ENCODE measurements at places on chromosomes 2 and 18.
A peak's percentile ranks its signal among the peaks of the same experiment; 100 is the strongest.

GRCh38 chr2:206756816-206757215, 8.3 kb downstream of the MDH1B start:
- no peak for DNase-seq

- DNase-seq = peak; percentile 39
Observed at GRCh38 chr2:185219981-185220380, 518.6 kb upstream of the FSIP2 start.

- no peak for DNase-seq
Observed at GRCh38 chr2:86195808-86196387, 636 bp upstream of the IMMT start.

DNA sequence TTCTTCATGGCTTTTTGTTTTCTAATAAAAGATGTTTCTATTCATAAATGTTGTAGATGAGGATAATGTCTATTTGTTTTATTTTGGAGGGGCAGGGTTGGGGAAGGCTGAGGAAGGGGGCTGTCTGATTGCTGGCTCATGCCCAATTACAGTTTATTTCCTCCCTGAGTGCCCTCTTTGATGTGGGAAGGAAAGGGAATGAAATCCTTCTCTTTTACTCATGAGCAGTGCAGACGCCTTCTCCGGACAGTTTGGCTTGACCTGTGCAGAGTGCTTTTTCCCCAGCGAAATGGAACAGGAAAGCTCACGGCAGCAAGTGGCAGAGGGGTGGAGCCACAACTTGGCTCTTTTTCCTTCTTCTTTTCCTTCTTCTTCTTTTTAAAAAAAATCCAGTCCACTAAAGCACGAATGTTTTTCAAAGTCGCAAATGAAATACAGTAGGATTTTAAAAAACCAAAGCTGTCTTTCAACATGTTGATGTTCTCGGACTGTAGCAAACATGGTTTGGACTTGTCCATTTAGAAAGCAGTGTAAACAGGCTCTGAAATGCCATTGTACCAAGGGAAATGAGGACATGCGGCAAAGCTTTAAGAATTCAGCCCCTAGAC, 34.5 kb downstream of the RAB31 start:
- peak; percentile 57 for DNase-seq

GRCh38 chr18:47619771-47620448, 310.5 kb downstream of the SMAD2 start:
- DNase-seq = no peak

DNA sequence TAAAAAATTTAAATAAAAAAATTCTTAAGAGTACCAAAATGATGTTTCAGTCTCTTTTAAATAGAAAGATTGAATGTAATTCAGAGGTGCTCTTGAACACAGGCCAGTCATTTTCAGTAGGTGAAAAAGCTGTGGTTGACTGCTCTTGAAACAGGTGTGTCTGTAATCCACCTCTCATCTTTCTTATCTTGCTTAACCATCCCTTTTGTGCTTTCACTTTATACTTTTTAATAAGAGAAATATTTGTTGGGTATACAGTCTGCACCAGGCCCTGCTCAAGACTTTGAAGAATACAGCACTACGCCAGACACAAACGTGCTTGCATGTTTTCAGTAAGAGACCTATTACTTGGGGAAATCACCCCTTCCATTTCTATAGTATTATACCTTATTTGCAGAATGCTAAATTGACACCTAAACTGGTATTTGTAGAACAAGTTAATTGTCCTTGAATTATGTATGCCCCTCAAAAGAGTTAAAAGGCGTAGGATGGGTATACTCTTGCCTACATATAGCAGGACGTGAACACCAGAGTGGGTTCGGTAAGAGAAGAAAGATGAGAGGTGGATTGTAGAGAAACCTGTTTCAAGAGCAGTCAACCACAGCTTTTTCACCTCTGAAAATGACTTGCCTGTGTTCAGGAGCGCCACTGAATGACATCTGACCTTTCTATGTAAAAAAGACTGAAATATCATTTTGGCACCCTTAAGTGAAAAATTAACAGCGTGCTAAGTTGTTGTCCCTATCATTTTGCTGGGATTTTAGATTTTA, 4.0 kb upstream of the RTN4 start:
- no peak for DNase-seq

GRCh38 chr2:40431600-40431955, 20.3 kb downstream of the SLC8A1 start:
- DNase-seq = no peak

- no peak for DNase-seq
Observed at GRCh38 chr18:28003451-28003850, 173.5 kb downstream of the CDH2 start.

GRCh38 chr18:43193336-43193735, 77.9 kb upstream of the RIT2 start:
- no peak for DNase-seq

Measured in brain (organoid and tissue), 16 donors.